Left ventricle myocardium inferior (tissue), 1 donor: ENCODE measurements at places on chromosomes 12 and 14. TPM values are rescaled to one million over a fixed set of nuclear protein-coding genes. Genes with fewer than 3 reads are reported as not detected.

RNASE3 gene
- not detected for total RNA-seq

TMEM119 gene
- total RNA-seq: 1.3 TPM

- no peak for DNase-seq
- H3K27me3 ChIP-seq: no peaks in the 10 kb centered on the region
- H3K4me1 ChIP-seq: no peaks in the 10 kb centered on the region
- no peak overlapping the region for H3K27ac ChIP-seq
These were observed 11.3 kb upstream of the KRT8 start for GRCh38 chr12:52916216-52916615.

DNA sequence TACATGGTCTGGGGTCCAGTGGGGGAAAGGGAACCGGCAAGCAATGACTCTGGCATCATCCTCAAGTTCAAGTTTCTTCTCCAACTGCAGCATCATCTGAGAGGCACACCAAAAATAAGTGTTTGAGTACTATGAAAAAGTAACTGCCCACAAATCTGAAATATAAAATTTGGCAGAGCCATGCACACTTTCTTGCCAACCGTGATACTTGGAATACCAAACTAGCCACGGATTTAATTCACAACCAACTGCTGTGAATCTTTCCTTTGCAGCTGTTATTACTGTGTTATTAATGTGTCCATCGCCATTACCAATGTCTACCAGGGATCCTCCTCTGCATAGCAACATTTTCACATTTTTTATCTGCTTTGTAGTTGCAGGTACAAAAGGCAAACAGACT, 74.6 kb downstream of the GXYLT1 start:
- H3K27ac ChIP-seq: no peak overlapping the region
- no peak for DNase-seq
- no peak overlapping the region for H3K4me3 ChIP-seq
- no peaks in the 10 kb centered on the region for H3K27me3 ChIP-seq
- H3K4me1 ChIP-seq: no peaks in the 10 kb centered on the region
- H3K36me3 ChIP-seq: no peaks in the 10 kb centered on the region

- H3K27me3 ChIP-seq: no peaks in the 10 kb centered on the region
- no peak overlapping the region for H3K4me3 ChIP-seq
- no peaks in the 10 kb centered on the region for H3K4me1 ChIP-seq
- H3K36me3 ChIP-seq: peaks cover 12% of the 10 kb centered on the region
- H3K27ac ChIP-seq: no peak overlapping the region
These were observed 17.5 kb downstream of the KNTC1 start for GRCh38 chr12:122544537-122544936.

- H3K4me1 ChIP-seq: no peaks in the 10 kb centered on the region
- H3K36me3 ChIP-seq: no peaks in the 10 kb centered on the region
- H3K27ac ChIP-seq: no peak overlapping the region
- DNase-seq: no peak
- H3K4me3 ChIP-seq: no peak overlapping the region
These were observed 811.7 kb downstream of the C12orf50 start for GRCh38 chr12:87217491-87217890.

DNA sequence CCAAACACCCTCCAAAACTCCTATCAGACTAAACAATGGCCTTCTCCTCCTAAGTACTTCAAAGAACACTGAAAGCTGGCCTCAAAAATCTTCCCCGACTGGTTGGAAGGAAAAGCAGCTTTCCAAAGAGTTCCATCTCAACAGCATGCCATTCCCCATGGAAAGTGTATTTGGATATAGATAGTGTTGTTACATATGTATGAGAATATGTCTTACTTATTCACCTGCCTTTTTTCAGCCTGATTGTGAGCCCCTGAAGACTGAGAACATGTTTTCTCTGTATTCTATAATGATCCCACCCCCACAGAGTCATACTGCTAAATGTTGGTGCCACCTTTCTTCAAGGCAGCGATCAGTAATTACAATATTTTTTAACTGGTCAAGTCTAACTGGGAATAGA, 185.4 kb upstream of the G2E3 start:
- no peaks in the 10 kb centered on the region for H3K4me1 ChIP-seq
- H3K4me3 ChIP-seq: no peak overlapping the region
- H3K27me3 ChIP-seq: peaks cover 19% of the 10 kb centered on the region

UNC79 gene
- 0.25 TPM for total RNA-seq

PTPRQ gene
- 0.27 TPM for total RNA-seq
